ENCODE measurements at places on chromosomes 4 and X.

DNA sequence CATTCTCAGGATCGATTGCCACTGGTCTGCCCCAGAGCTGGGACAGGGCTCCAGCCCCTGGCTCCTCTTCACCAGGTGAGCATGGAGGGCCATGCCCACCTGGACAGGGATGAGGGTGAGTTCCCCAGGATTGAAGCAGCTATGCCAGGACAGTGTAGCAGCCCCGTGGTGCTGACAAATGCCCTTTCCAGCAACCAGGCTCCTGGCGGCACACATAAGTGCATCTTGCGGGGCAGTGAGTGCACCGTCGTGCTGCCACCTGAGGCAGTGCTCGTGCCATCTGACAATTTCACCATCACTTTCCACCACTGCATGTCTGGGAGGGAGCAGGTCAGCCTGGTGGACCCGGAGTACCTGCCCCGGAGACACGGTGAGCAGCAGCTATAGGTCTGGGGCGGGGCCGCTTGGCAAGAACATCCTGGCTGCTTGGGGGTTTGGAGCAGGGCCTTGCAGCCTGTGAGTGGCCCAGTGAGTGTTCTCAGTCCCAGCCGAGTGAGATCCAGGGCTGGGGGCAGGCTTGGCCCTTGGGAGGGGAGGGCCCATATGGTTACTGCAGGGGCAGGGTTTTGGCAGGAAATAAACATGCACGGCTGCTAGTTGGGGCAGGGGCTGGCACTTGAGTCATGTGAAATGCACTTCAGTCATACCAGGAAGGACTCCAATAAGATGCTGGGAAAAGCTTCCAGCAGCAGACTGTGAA is 6.1 kb downstream of the IL9R start:
- no peak for DNase-seq

DNA sequence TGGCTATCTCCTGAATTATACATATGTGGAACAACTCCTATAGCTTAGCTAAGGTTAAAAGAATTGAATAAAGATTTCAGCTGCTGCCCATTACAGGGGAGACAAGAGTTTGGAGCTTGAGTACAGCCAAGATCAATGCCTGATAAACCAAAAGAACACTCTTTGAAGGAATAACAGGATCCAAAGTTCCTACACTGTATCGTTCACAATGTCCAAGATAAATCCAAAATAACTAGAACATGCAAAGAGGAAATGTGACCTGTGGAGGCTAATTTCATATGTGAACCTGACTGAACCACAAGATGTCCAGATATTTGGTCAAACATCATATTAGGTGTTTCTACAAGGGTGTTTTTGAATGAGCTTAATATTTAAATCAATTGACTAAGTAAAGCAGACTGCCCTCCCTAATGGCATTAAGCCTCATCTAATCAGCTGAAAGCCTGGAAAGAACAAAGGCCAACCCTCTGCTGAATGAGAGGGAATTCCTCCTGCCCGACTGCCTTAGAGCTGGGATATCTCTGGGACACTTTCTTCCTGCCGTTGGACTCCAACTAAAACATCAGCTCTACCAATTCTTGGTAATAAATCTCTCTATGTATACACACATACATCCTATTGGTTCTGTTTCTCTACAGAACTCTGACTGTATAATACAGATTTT is 19.2 kb downstream of the RFC1 start:
- no peak for DNase-seq

DNA sequence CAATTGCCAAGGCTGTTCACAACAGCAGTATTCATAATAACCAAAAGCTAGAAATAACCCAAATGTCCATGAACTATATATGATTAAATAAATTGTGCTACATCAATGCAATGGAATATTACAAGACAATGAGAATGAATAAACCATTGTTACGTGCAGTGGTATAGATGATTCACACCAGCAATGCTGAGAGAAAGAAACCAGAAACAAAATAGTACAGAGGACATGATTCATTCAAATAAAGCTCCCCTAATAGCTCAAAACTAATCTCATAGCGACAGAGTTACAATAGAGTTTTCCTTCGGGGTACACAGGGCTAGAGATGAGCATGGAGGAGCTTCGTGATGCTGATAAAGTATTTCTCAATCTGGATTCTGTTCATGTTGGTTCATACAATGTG is 148.1 kb upstream of the SPANXN1 start:
- DNase-seq, result no peak

- DNase-seq, result no peak
Measured at GRCh38 chrX:132031867-132032266, 8.8 kb downstream of the STK26 start.

DNA sequence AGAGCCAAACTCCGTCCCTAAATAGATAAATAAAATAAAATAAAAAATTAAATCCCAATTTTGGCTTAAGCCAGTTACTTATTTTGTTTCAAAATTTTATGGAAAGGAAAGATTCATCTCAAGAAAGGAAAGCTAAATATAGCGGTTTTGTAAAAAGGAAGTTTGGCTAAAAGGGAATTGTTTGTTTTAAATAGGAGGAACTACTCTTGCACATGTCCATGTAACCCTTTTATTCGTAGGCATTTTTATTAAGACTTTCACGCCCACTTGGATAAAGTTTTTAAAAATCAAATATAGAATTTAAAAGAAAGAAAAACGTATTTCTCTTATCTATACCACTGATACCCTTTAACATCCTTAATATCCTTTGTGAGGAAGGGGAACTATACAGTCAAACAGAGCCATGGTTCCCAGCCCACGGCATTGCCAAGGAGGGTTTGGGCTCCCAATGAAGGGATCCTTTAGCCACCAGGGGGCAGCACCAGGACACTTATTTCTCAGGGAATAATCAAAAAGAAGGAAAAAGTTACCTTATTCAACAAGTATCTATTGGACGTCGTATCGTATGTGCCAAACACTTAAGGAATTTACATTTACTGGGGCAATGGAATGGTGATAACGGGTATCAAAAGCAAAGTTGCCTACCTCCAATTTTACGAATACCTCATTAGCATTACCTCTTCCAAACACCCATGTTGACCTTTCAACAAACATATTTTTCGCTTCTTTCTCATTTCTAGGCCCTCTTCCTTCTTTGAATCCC is 27.7 kb downstream of the CDKN2AIP start:
- peak; percentile 78 for DNase-seq

- DNase-seq, result no peak
Measured at GRCh38 chr4:54614149-54614548, 43.6 kb upstream of the KIT start.

DNA sequence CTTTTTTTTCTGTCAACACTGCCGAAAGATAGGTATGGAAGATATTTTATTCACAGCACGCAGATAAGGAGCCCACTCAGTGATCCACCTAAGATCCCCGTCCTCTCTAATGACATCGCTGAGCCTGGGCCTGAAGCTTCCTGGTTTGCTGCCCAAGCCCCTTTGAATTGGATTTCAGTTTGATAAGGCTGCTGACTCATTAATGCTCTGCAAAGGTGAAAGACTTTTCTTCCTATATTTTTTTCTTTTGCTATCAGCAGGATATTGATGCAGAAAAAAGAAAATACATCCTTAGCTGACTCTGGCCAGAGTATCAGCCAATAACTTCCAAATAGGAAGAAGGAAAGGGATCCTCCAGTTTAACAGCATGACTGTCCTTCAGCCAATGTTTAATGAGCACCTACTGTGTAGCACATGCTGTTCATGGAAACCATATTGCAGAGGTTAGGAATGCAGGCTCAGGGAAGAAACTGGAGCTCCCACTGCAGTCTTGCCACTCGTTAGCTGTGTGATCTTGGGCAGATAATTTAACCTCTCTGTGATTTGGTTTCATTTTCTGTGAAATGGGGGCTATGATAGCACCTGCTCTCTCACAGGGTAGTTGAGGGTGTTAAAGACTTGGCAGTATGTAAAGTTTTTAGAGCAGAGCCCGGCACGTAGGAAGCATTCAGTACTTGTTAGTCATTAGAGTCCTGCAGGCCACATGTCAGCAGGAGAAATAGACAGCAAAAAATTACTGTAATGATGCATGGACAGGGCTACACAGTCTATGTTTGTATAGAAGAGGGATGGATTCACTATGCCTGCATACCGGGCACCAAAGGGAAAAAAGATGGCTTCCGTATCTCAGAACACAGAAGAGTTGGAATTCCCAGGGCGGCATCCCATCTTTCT is 39.3 kb downstream of the EVC start:
- no peak for DNase-seq

DNA sequence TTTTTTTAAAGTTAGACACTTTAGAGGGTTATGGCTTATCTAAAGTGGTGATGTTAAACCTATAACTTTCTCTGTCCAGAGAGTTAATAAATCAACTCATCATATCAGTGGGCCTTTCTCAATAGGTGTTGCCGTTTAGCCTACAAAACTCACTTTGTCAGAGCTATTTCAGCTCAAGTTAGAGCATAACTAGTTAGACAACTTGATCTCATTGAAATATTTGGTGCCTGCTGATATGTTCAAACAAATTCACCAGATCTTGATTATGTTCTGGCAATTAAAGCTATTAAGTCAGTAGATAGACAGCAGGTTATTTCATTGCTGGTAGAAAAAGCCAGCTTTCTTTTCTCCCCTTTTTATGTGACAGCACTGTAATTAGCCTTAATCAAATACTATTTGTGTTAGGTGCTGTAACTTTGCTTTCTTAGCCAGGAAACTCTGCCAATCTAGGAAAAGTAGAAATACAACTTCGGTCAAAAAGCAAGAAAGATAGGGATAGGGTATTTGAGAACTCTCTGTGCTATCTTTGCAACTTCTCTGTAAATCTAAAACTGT is 191.8 kb downstream of the MAML3 start:
- DNase-seq, result no peak

- no peak for DNase-seq
Measured at GRCh38 chr4:86496094-86497080, 97.7 kb upstream of the PTPN13 start.

DNA sequence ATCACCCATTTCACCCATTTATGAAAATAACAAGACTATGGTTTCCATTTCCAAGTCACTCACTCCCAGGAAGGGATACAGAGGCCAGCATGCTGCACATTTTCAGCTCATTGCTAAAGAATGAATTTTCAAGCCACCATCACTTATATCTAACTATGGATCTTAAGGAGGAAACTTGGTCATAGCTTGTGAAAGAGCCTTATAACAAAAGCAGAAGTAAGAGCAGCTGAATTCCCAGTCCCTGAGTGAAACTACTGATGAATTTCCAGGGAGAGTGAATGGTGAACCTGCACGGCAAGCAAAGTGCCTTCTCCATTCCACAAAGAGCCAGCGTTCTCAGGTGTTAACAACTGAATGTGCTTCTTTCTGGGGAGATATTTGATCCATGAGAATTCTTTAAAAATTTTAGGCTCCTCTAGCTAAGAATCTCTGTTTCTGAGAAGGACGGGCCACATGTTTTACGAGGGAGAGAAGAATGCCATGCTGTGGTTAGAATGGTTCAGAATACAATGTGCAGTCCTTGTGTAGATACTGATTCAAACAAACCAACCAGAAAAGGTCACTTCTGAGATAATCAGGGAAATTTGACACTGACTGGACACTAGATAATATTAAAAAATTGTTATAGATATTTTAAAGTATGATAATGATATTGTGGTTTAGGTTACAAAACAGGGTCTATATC is 24.0 kb downstream of the BTC start:
- DNase-seq, result no peak

- DNase-seq, result no peak
Measured at GRCh38 chr4:186825069-186825468, 101.4 kb upstream of the FAT1 start.

GRCh38 chrX:111519215-111519614 is 7.8 kb downstream of the SERTM2 start:
- DNase-seq, result no peak

GRCh38 chr4:95371476-95372224 is 177.1 kb downstream of the UNC5C start:
- DNase-seq, result no peak

DNA sequence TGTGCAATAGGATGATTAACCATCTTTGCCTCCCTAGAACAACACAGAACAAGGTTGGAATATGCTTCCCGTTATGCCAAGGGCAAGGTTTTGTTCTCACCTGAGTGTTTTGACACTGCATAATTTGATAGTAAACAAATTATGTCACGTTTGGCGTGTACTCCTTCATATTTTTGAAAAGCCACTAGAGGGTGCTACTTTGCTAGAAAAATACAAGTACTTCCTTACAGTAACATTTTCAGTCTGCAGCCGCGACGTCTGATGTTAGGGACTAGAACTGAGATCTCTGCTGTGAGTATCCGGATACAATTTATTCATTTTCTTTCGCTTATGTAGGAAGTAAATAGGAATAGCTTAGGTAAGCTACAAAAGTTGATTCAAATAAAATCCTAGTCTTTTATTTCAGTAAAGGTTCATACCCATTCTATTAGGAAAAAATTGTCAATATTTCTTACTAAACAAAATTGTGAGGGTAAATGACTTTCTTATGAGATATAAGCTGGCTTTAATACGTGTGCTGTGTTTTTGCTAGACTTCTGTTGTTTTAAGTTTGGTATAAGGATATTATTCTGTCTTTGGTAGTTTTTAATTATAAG is 181.1 kb upstream of the WDFY3 start:
- DNase-seq, result no peak

GRCh38 chr4:109826719-109827118 is 1.1 kb upstream of the RRH start:
- no peak for DNase-seq

DNA sequence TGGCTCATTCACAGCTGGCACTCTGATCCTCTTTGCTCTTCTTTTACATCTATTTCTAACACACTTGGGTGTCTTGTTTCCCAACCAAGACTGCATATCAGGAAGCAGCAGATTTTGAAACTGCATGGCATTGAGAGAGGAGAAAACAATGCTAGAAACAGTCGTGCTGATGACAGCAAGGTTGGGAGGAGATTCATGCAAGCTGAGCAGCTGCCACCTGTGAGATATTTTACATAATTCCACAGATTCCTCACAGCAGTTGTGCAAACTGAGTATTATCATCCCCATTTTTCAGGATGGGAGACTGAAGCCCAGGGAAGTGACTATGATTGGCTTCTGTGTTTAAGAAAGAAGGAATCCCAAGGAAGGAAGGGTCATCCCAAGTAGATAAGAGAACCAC is 105.0 kb downstream of the SLC2A9 start:
- DNase-seq, result no peak

GRCh38 chrX:136789856-136790255 is 9.1 kb upstream of the ARHGEF6 start:
- DNase-seq, result no peak

GRCh38 chr4:127244515-127244914 is 388.2 kb upstream of the INTU start:
- DNase-seq, result no peak

- no peak for DNase-seq
Measured at GRCh38 chr4:166386491-166387360, 513.7 kb downstream of the TLL1 start.

DNA sequence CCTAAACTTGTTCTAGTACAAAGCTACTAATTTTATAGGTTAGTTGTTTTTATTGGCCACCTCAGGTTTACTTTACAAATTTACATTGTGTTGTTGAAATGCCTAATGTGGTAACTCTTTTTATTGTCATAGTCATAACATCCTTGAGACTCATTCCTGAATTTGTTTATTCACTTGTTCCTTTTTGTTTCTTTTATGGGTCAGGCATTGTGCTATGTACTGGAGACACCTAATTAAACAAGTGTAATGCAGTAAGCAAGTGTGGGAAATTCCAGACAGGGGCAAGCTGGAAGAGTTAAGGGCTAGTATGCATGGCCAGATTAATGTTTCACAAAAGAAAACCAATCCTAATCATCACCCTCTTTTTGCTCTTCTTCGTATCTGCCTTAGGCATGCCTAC is 30.5 kb upstream of the TTC29 start:
- DNase-seq, result no peak
